Nephron progenitor cell (in vitro differentiated cells): ENCODE measurements at places on chromosomes 12 and 14.

- DNase-seq: no peak
Observed at GRCh38 chr12:127121494-127122084, 1145.4 kb upstream of the TMEM132C start.

DNA sequence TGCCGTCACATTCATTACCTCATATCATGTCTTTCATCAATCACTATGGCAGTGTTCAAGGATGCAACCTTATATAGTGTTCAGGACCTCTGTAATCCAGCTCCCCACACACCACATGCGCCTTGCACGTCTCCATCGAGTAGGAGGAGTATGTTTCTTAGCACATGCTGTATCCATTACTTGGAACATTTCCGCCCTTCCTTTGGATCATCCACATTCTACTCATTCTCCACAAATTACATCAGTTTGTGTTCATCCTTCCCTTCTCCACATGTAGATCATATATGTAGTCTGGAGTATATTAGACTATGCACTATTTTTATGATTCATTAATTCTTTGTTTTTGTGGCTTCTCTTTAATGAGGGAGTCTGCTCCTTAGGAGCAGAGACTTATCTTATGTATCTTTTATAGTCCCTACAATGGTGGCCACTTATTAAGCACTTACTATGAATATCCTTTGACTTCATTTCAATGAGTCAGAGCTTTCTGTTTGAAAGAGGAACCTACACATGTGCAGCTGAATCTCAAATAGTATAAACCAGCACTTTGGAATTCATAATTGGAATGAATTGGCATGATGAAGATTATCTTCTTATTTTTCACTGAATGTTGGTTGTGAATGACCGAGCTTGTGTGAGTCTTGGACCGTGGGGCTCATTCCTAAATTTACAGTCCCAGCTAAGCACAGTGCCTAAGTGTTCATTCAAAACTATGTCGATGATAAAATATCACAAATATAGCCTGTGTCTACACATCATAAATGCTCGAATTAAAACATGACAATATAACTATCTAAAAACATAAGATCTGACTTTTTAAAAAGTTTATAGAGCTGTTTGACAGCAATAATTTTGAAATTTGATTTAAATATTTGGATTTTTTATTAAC, 30.2 kb upstream of the NPAS3 start:
- no peak for DNase-seq

GRCh38 chr14:104580961-104581360, 1.4 kb downstream of the C14orf180 start:
- no peak for DNase-seq

DNA sequence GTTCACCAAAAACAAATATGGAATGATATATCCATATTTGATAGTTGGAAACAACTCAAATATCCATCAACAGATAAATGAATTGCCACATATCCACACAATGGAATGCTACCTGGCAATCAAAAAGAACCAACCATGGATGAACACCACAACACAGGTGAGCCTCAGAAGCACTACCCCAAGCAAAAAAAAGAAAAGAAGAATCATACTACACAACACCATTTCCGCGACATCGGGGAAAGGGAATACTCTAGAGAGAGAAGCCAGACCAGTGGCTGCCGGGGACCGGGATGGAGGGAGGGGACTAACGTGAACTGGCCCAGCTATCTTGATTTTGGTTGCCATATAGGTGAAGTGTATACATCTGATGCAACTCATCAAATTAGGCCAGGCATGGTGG, 41.4 kb downstream of the SCARB1 start:
- no peak for DNase-seq

- no peak for DNase-seq
Observed at GRCh38 chr12:66048835-66049537, 81.6 kb downstream of the LLPH start.

DNA sequence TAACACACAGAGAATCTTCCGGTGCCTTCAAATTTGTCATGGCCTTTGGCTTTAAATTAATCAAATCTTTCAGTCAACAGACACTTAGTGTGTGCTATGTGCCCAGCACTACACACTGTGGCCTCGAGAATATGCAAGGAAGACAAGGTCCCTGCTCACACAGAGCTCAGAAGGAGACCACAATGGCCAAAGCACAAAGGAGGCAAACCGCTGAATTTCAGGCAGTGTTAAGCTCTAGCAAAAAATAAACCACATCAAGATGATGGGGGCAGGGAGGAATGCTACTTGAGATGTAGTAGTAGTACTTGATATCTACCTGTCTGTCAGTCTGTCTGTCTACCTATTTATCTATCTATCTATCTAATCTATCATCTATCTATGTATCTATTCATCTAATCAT, 227.9 kb downstream of the TMEM132D start:
- no peak for DNase-seq

DNA sequence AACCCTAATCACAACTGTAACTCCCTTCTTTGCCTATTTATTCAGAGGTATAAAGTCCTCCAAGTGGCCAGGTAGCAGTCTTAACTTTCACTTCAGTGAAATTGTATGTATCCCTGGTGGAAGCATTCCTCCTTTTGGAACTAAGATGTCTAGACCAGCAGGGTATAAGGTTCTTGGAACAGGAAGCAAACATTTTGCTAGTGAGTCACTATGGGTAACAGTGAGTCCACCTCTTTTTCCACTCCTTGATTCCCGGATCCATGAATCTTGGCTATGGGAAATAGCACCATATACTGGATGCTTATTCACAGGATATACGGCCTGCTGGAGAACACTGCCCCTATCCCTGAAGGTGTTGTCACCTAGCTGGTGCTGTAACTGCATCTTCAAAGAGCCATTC, 80.2 kb downstream of the KCNA5 start:
- no peak for DNase-seq

GRCh38 chr12:78483767-78484315, 380.7 kb upstream of the SYT1 start:
- DNase-seq: no peak

- DNase-seq: no peak
Observed at GRCh38 chr14:81452341-81453133, 52.4 kb upstream of the STON2 start.

GRCh38 chr14:69876221-69876847, 2.9 kb upstream of the SMOC1 start:
- DNase-seq: no peak

- no peak for DNase-seq
Observed at GRCh38 chr14:90658541-90658967, 157.7 kb downstream of the TTC7B start.

DNA sequence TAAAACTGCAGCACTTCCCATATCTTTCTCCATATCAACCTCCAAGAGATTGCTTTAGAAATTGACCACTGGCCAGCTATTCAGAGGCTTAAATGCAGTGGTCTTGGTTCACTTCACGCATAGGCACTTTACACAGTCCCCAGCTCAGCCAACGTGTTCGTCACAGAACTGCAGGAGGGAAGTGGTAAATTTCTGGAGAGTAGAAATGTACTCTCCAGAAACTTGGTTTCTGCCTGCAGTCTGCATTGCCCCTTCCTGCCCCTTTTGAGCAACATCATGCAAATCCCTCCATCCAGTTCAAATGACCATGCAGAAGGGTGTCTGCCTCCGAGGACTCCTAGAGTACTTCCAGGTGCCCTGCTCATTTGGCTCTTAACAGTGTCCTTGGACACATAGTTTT, 42.7 kb upstream of the NEDD1 start:
- no peak for DNase-seq

- DNase-seq: no peak
Observed at GRCh38 chr12:3371018-3371417, 120.0 kb upstream of the PRMT8 start.

- DNase-seq: no peak
Observed at GRCh38 chr14:93707475-93707874, 80.8 kb downstream of the PRIMA1 start.

DNA sequence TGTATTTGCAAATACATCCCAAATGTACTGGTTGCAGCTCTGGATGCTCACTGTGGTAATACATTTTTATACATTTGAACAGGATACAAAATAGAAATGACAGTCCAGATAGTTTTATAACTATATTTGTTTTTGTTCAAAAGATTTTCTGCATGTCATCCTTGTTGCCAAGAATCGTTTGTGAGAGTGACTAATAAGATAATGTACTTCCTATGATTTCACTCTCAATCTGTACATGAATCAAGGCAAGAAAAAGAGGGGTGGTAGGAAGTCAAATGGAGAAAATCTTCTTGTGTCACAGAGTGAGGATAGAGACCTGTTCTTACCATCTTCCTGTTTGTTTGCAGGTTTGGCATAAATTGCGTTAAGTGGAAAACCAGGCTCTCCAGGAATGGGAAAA, 13.9 kb downstream of the ARPC3 start:
- DNase-seq: no peak

GRCh38 chr12:90091809-90092208, 383.2 kb upstream of the ATP2B1 start:
- no peak for DNase-seq

- DNase-seq: no peak
Observed at GRCh38 chr12:110234755-110235154, 46.3 kb upstream of the ATP2A2 start.

DNA sequence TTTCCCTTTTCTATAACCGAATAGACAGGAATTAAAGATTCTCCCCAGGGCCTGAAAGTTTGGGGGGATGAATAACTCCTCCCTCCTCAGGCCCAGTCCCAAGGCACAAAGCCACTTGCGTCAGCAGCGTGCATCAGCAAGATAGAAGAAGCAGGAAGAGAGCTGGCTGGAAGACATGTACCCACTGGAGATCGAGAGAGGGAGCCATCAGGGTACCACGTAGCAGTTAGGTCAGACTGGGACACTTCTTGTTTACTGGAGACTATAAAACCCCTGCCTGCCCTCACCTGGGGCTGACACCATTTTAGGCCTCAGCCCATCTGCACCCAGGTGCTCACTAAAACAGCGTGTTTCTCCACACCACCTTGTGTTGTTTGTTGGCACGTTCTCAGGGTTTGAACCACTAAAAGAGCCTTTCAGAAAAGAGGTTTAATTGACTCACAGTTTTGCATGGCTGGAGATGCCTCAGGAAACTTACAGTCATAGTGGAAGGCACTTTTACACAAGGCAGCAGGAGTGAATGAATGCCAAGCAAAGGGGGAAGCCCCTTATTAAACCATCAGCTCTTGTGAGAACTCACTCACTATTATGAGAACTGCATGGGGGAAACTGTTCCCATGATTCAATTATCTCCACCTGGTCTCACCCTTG, 93.2 kb downstream of the TMTC3 start:
- DNase-seq: no peak

- DNase-seq: no peak
Observed at GRCh38 chr14:68856572-68856971, 63.7 kb upstream of the ZFP36L1 start.

GRCh38 chr12:100955139-100955538, 160.6 kb downstream of the ANO4 start:
- DNase-seq: peak; percentile 4

DNA sequence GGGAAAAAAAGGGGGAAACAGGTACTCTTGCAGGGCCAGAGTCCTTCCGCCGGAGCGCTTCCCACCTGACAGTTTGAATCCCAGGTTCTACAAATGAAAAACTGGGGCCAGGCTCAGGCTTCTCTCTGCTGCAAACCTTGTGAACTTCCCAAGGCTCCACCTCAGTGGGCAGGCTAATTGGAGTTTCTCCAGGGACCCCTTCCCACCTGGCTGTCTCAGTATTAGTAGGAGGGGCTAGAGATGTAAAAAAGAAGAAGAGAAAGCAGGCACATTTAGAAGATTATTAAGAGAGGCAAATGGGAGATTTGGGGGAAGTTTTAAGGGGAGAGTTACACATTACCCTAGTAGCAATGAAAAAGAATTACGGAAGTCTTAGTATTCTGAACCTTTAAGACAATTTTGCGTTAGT, 20.0 kb upstream of the CLEC2D start:
- peak; percentile 19 for DNase-seq

- DNase-seq: no peak
Observed at GRCh38 chr12:47776471-47777143, 3.6 kb downstream of the SLC48A1 start.

DNA sequence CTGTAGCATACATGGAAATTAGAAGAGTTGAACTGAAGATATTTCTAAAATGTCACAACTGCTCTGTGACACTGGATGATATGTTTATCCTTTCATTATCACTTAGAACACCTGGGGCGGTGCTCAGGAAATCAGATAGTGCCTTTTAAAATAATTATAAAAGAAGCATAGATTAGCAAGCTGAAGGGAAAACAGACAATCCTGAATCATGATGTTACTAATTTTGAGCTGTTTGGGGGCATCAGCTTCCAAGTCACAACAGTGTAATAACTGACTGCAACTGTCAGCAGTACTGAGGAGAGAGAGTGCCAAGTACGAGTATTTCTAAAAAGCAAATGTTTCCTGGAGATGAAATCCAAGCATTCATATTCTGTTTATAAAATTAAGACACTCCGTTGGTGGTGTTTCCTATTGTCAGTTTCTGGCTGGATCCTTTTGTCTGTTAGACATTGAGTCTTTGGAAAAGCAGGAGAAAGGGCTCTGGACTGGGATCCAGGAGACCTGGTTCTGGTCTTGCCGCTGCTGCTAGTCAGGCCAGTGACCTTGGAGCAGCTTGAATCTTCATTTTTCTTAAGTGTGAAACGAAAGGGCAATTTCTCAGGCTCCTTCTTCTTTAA, 380.1 kb downstream of the EGLN3 start:
- DNase-seq: no peak

- no peak for DNase-seq
Observed at GRCh38 chr14:103520269-103520656, 2.4 kb downstream of the CKB start.

DNA sequence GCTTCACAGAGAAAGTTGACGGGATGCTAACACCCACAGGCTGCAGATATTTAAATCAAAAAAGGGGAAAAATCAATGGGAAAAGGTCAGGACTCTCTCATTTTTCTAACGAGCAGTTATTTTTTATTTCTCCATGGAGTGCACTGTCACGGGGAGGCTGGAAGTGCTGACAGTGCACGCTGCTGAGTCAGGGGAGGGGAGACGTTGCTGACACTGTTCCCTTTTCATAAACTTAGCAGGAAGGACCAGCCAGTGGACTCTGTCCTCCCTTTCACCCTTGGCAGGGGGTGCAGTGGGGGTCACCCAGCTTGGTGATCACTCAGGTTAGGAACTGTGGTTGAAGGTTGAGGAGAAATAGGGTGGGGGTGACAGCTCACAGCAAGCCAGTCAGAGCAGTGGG, 65.6 kb upstream of the FUT8 start:
- no peak for DNase-seq

GRCh38 chr12:124694846-124695497, 127.6 kb upstream of the NCOR2 start:
- DNase-seq: no peak

GRCh38 chr12:27142101-27142721, 59.8 kb upstream of the C12orf71 start:
- DNase-seq: peak; percentile 61

- DNase-seq: no peak
Observed at GRCh38 chr12:107468182-107468581, 217.4 kb upstream of the PWP1 start.
